ENCODE measurements at places on chromosomes 3 and 15.

GRCh38 chr3:87924485-87924884, 134.3 kb downstream of the CGGBP1 start:
- DNase-seq, result no peak

DNA sequence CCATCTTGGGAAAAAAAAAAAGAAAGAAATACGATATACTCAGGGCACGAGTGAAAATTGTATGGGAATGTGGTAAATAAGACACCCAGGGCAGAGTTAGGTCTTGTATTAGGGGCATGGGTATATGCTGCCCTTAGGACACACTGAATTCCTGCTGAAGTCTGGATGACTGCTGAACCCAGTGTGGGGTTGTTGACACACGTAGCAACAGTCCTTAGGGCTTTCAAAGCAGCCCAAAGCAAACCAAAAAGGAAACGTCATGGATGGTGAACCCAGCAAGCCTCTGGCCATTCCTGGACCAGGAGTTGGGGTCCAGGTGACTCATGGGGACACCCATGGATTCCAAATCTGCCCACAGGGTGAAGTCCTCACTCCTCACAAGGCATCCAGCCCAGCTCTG, 27.1 kb upstream of the SEMA3F start:
- no peak for DNase-seq

DNA sequence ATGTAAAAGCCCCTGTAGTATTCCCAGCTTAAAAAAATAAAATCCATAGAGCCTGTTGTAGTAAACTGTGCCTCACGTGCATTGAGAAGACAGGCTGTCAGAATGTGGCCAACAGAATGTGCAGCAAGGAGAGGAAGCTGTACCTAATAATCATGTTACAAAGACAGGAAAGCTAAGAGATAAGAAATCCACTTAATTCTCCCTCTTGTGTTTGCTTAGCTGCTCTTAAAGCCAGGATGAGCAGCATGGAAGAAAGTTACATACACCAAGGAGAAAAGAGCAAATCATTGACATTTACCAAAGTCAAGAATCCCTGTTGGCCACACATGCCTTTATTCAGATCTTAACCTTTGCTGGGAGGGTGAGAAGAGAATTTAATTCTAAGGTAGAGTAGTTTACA, 85.9 kb downstream of the TNIK start:
- no peak for DNase-seq

GRCh38 chr3:172388412-172389078, 59.7 kb downstream of the GHSR start:
- DNase-seq, result no peak

All from SJCRH30 (cell line).